ENCODE measurements at places on chromosomes 7 and 10.

DNA sequence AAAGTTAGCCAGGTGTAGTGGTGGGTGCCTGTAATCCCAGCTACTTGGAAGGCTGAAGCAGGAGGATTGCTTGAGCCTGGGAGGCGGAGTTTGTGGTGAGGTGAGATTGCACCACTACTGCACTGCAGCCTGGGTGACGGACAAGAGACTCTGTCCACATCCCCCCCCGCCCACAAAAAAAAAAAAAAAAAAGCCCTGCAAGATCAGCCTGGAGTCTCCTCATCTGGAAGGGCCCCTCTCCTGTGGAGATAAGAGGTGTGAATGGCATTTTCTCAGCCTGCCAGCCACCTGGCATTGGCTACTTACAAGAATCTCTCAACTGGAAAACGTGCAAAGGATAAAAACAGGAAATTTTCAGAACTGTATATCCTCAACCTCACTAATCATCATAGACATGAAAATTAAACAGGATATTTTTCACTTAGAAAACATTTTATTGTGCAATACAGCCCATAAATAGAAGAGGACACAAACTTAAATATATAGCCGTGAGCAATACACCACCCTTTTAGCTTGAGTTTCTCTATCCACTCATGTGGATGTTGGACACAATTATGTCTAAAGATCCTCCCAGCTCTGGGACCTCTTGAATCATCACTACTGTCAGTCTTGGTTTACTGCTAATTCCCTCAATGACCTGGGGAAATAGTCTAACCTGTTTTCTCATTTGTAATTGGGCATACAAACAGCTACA is 11.3 kb upstream of the TSPAN15 start:
- no peak for DNase-seq

GRCh38 chr7:130943336-130943901 is 209.4 kb upstream of the KLF14 start:
- peak; percentile 42 for DNase-seq

DNA sequence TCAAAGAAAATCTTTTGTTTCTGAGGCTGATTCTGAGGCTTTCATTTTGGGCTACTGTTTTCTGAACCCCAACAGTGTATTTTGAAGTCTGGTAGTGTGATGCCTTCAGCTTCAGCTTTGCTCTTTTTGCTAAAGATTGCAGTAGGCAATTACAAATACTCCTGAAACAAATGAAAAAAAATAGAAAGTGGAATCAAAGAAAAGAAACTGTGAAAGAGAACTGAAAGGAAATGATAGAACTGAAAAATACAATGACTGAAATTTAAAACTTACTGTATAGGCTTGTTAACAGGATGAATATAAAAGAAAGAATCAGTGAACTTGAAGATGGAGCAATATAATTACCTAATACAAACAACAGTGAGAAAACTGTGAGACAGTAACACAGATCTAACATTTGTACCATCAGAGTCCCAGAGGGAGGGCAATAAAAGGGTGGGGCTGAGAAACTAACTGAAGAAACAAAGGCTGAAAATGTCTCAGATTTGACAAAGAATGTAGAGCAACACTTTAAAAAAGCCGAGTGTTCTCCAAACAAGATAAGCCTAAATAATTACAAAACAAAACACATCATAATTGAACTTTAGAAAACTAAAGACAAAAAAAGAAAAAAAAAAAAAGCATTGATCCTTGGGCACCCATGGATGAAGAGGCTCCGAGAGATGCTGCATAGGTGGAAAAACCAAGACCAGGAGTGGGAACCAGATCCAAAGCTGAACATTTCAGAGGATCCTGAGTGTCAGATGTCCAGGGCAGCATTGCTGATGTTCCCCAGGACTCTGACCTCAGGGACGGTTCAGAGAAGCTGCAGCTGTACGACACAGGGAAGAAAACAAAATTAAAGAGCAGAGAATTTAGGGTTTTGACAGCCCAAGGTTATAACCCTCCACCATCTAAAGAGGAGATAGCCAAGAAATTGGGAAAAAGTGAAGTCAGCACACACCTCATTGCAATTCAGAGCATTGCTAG is 223.2 kb upstream of the IGFBP3 start:
- DNase-seq, result no peak

GRCh38 chr7:122258971-122259370 is 45.6 kb downstream of the FEZF1 start:
- DNase-seq, result no peak

- no peak for DNase-seq
Observed at GRCh38 chr10:14692344-14693076, 82.2 kb downstream of the FAM107B start.

DNA sequence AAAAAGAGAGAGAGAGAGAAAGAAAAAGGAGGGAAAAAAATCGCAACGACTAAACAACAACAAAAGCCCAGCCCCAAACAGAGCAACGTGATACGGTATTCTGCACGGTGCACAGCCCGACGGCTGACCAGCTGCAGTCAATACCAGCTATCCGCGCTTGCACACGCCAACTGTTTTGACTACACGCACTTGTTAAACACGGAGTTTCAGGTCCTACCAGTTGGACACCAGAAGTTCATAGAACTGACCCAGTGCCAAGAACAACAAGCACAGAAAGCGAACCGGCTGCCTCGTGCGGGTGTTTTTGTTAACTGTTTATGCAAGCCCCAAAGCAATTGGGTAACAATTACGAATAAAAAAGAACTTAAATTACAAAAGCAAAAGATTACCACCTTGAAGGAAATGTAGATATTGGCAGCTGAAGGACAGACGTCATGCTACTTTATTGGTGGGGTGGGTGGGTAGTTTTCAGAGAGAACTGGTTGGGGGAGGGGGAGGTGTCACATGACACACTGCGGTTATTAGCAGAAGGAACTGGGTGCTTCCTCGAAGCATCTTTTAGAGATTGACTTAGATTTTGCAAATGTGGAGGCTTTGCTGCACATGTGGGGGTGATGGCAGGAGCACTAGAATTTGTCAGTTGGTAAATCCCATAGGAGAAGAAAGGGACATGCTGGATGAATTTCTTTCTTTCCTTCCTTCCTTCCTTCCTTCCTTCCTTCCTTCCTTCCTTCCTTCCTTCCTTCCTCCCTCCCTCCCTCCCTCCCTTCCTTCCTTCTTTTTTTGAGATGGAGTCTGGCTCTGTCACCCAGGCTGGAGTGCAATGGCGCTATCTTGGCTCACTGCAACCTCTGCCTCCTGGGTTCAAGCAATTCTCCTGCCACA is 110.6 kb upstream of the EFCAB10 start:
- peak; percentile 59 for DNase-seq

DNA sequence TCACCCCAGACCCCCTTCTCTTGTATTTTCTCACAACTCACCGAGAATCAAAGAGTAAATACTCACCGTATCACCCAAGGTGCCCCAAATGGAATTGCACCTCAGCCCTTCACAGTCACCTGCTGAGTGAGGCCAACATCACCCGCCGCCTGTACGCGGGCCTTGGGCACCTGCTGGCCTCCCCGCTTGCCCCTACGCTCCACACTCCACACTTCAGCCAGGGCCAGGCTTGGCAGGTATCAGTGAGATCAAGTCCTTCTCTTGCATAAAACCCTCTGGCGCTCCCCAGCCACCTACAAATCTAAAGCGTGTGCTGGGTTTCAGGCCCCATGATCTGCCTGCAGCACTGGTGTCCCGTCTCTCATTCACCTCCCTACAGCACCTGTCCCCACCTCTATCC is 300.6 kb downstream of the GFRA1 start:
- DNase-seq, result no peak

DNA sequence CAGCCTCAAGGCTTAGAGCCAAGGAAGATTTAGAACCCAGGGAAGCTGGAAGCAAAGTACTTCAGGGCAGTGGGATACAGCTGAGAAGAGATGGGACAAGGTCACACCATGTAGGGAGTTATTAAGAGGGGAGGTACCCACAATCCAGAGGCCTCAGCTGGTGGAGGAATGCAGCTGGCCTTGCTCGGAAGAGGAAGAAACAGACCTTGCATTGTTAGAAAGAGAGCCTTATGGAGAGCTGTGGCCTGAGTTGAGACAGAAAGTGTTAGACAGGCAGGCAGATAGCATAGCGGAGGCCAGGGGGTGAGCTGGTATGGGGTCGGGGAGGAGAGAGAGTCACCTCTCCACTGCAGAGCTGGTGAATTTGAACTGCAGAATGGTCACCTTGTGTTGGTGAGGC is 173.1 kb downstream of the JCAD start:
- no peak for DNase-seq

DNA sequence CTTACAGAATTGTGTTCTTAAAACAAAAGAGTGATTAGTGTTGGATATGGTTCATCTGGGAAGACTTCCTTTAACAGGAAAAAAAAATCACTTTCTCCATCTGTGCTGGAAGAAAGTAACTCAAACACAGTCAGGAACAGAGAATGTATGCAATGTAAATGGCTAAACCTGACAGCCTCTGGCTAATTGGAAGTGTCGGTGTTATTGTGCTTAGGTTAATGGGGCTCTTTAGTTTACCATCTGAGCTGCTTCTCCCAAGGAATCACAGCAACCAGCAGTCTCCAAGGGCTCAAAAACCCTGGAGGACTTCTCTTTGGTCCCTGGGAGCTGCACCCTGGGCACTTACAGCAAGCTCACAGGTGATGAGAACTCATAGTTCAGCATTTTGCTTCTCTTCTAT is 724.5 kb downstream of the LRMDA start:
- no peak for DNase-seq

DNA sequence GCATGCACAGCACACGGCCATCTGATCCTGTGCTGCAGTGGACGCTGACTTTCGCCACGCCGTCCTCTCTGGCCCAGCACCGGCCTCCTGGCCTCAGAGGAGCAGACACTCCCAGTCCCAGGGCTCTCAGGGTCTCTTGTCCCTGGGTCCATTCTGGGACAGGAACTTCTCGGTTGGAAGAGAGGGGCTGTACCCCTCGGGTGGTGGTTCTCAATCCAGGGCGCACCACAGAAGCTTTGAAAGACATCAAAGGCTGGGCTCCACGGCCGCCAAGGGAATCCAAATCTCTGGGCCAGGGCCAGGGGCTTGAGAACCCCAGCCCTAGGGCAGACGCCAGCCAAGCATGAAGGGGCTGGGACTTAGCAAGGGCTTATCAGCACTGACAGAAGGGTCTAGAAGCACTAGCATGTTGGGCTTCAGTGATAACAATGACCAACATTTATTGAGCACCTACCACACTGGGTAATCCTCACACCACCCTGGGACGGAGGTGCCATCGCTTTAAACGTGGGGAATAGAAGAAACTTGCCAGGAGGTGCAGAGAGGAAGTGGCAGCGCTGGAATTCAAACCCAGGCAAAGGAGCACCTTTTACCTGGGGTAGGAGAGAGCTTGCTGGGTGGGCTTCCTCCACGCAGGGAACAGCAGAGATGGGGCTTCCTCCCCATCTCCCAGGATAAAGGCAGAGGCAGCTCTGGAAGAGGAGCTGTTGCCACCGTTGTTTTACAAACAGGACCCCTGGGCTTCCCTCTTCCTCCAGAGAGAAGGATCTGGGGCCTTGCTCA is 1.8 kb upstream of the PYROXD2 start:
- DNase-seq, result peak; percentile 80

DNA sequence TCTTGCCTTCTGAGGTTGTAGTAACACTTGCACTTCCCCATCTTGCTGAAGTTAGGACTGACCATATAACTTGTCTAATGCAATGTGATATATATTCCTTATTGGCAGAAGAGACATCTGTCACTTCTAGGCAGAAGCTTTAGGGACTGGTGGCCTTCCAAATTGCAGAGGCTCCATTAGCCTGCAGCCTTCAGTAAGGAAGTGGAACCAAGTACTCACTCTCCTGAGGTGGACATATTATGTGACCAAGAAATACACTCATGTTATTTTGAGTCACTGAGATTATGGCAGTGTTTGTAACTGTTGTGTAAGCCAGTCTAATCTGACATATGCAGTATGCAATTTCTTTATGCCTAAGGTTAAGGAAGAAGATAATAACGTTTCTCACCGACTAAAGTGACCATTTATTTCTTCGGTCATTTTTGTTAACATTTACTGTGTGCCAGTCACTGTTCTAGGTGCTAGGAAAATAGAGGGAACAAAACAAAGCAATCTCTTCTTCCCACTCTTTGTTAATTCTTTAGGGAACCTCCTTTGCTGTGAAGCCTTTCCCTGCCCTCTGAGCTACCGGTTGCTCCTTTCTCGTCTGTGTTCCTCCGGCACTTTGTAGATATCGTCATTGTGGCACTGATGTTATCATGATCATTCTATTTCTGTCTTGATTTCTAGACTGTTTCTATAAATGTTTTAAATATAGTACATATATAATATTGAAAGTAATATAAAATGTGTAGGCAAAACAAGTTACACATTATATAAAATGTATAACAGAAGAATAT is 52.9 kb upstream of the HBP1 start:
- DNase-seq, result peak; percentile 29

DNA sequence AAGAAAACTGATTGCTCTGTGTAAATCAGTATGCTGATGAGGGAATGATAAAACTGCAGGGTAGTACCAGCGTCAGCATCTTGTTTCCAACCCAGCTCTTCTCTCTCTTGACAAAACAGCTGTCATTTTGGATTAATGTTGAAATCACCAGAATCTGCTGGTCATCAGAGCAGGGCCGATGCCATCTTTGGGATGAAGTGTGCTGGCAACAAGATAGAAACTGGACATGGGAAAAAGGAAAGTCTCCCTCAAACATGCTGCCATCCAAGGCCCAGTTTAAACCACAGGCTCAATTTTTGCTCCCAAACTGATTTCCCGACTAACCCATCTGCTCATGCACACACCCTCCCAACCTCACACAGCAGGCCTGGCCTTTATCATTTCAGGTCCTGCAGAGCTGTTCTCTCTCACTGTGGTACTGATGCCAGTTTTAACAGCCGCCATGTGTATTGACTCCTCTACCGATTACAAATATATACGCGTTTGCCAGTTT is 285.2 kb downstream of the AUTS2 start:
- no peak for DNase-seq

GRCh38 chr7:31108097-31108657 is 56.1 kb downstream of the ADCYAP1R1 start:
- DNase-seq, result no peak

GRCh38 chr10:5830629-5831445 is 17.6 kb upstream of the GDI2 start:
- no peak for DNase-seq

DNA sequence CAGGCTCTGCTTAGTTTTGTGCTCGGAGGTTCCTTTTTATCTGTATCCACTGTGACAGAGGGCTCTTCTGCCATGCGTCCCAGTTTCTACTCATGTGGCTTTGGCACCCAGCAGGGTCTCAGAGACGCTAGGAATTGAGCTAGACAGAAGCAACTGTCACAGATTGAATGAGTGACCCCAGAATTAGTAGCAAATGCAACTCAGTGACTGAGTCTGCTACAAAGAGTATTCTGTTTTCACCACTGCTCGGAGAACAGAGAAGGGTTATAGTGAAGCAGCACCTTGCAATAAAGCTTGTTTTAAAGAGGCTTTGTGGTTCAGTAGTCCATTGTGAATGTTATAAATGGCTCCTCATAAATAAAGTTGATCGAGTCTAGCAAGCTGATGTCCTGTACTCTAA is 113.2 kb downstream of the DNAH11 start:
- DNase-seq, result no peak

DNA sequence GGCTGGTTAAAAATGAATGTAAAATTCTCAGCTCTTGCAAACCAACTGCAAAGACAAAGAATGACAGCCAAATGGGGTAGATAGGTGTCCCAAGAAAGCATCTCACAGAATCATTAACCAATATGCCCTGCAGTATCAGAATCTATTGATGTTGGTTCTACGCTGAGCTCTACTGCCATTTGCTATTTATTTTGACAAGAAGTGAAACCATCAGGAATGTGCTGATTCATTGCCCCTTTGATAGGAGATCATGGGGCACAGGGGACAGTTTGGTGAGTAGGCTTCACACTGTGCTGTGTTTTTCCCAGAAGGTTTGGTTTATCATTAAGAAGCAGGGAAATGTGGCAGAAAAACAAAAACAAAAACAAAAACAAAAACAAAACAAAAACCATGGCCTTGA is 19.4 kb upstream of the CDC14C start:
- DNase-seq, result no peak

- DNase-seq, result no peak
Observed at GRCh38 chr10:63829020-63829419, 307.8 kb downstream of the REEP3 start.
